ENCODE measurements at places on chromosomes 1 and 21. TPM values are rescaled to one million over a fixed set of nuclear protein-coding genes. Genes with fewer than 3 reads are reported as not detected.

Gene FGR
- total RNA-seq, result 0.13 TPM

Gene DNAJB4
- total RNA-seq, result 54.1 TPM

Gene KLHL12
- 18.7 TPM for total RNA-seq

Gene DPYD
- 17.6 TPM for total RNA-seq

Gene SGIP1
- 9.4 TPM for total RNA-seq

Gene KRTAP24-1
- not detected for total RNA-seq

Gene WNT9A
- total RNA-seq, result 0.20 TPM

Gene RSRP1
- total RNA-seq, result 31.6 TPM

Gene ERICH3
- total RNA-seq, result not detected

Gene LGR6
- not detected for total RNA-seq

Gene FAM131C
- total RNA-seq, result 0.10 TPM

Gene FMO2
- not detected for total RNA-seq

Gene GPR37L1
- total RNA-seq, result not detected

Gene DNAI4
- total RNA-seq, result 0.20 TPM

Gene LDLRAD1
- not detected for total RNA-seq

Gene SLC44A5
- total RNA-seq, result 0.47 TPM

Gene C1orf74
- 1.9 TPM for total RNA-seq

Gene SYNJ1
- 5.1 TPM for total RNA-seq

Gene SPAG17
- not detected for total RNA-seq

Gene TDRD5
- total RNA-seq, result 0.05 TPM

Gene TEKT2
- total RNA-seq, result 0.07 TPM

Gene TTC22
- total RNA-seq, result not detected

Gene STPG1
- total RNA-seq, result 6.2 TPM

Gene DAB1
- total RNA-seq, result not detected
